SJSA1 (cell line): ENCODE measurements at places on chromosomes 11 and 22.
A peak's percentile ranks its signal among the peaks of the same experiment; 100 is the strongest.

GRCh38 chr11:74370123-74370522 lies 28.1 kb downstream of the PGM2L1 start:
- no peak for DNase-seq

- no peak for DNase-seq
These were observed 189.4 kb downstream of the CEP164 start for GRCh38 chr11:117517097-117517496.

DNA sequence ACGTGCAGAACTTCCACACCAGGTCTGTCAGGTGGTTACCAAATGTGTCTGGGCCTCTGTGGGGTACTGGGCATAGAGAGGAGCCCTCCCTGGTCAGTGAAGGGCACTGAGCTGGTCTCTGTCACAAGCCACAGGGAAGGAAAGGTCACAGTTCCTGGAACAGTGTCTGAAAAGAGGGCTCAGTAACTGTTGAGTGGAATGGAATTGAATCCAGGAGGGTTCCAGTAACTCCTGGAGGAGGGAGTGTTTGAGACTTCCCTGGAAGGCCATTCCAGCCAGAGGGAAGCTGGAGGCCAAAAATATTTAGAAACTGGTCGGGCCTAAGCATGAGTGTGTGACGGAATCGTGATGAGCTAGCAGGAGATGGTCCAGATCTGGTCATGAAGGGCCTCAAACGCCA lies 7.9 kb downstream of the ACTN3 start:
- no peak for DNase-seq

- no peak for DNase-seq
These were observed 177.1 kb upstream of the B3GAT1 start for GRCh38 chr11:134589129-134589528.

GRCh38 chr11:9569588-9570164 lies 3.8 kb upstream of the WEE1 start:
- DNase-seq: no peak

GRCh38 chr22:45031629-45032403 lies 22.0 kb upstream of the PHF21B start:
- DNase-seq: no peak

DNA sequence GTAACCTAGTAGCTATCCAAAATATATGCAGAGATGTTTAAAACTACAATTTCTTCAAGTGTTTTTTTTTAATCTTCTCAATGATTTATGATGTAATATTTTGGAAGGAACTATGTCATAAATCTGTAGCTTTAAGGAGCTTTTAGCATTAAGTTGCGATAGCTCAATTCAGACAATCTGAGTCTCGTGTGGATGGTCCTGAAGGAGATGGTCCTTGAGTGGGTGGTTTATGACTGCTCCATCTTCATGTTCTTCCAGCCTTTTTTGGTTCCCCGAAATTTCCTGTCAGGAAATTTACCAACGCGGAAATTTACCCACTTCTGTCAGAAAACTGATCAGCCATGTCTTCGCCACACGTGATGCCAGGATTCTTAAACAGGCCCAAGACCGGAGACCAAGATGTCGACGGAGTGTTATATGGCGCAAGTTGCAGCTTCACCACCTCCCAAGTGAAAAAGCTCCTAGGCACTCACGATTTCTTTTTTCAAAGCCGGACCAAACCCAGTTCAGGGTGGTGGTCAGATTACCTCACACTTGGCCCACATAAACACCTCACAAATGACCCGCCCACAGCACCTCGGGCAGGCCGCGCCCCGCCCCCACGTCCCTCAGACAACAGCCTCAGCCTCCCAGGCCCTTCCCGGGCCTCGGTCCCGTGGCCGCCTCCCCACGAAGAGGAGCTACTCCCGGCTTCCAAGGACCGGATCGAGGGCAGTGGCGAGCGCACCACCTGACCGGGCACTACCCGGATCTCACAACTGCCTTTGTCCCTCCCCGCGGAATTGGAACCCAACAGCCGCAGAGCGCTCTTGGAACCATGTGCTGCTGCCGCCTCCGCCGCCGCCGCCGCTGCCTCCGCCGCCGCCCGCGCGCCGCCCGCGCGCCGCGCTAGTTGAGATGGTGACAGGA lies at the start of gene MORC2:
Gene MORC2, minus strand, starts transcription at position 760 of the 909 bp plus-strand sequence. CDS start 885 bp downstream, outside the sequence.
- DNase-seq: peak; percentile 80

- no peak for DNase-seq
These were observed 49.9 kb downstream of the RSF1 start for GRCh38 chr11:77770629-77771028.

DNA sequence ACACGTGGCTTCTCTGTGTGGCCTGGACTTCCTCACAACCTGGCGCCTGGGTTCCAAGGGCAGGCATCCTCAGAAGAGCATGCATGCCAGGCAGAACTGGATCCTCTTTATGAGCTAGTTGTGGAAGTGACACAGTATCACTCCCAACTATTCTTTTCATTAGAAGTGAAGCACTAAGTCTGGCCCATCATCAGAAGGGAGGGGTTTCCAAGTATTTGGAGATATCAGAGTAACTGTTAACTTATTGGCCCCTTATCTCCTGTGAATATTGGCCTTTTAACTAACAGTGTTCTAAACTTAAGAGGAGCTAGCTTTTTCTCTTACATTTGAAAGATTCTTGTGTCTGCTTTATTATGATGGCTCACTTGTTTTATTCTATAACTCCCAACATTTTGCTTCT lies 35.5 kb downstream of the FDX1 start:
- no peak for DNase-seq

DNA sequence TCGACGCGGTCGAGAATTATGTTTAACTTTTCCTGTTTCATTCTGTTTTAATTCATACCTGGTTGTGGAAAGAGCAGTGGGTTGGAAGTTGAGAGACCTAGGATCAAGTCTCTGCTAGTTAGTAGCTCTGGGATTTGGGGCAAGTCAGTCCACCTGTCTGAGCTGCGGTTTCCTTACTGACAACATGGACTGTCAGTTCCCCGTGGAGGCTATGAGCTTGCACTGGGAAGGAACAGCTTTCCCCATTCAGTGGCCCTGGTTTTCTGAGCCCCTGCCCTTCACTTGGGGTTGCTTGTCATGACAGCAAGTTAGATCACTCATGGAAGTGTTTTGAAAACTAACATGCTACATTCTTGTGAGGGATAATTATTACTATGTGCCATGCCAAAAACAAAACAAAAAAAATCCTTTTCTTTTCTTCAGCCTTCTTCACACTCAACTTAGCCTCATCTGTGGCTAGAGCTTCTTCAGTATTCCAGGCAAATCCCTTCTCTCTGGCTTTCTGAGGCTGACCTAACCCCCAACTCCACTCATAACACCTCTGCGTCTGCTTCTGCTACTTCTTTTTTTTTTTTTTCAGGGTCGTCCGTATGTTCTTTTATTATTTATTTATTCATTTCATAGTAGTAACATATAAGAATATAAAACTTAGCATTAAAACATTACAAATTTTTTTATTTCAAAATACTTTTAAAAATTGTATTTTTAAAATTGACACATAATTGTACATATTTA lies 43.0 kb upstream of the ZBED5 start:
- DNase-seq: no peak

GRCh38 chr11:130675371-130675821 lies 227.0 kb downstream of the ADAMTS15 start:
- no peak for DNase-seq

DNA sequence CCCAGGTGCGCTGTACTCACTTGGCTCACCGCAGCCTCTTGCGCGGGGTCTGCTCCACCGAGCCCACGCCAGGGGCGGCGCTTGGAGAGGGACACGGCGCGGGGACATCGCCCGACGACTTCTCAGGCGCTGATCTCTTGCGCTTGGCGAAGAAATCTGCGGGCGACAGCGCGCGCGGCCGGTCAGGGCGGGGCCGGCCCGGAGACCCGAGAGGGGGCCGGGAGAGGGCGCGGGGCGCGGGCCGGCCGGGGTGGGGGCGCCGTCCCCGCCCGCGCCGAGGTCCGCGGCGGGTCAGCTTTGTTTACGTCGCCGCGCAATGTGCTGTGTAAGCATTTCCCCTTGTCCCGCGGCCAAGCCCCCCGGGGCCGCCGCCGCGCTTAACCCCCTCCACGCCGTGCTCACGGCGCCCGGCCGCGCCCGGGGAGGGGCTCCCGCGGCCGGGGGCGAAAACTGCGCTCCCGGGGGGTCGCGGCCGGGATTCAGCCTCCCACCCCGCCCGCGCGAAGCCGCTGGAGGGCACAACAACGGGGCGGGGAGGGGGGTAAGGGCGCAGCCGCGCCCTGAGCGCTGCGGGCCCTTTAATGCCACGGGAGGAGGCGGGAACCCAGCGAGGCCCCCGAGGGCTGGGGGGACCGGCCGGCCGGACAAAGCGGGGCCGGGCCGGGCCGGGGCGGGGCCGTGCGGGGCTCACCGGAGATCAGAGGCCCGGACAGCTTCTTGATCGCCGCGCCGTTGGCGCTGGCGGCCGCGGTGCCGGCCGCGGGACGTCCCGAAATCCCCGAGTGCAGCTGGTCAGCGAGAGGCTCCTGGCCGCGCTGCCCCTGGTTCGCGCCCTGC lies 1.4 kb downstream of the CDKN1C start:
- no peak for DNase-seq

DNA sequence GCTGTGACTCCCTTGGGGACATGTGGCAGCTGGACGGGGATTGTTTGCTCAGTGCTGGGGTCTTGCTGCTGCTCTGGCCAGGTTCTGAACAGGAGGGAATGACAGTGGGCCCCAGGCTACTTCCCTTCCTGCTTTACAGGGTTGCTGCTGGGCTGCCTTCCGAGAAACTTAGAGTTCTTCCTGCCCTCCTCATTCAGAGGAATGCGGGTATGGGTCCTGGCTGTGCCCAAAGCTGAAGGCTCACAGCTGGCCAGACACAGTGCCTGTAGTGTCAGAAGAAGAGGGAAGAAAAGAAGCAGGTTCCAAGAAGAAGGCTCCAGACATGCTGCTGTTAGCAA lies 108.3 kb upstream of the PARVA start:
- no peak for DNase-seq
